ENCODE measurements at places on chromosomes 4 and X. TPM values are rescaled to one million over a fixed set of nuclear protein-coding genes. Genes with fewer than 3 reads are reported as not detected.
A peak's percentile ranks its signal among the peaks of the same experiment; 100 is the strongest.

RHOH gene
- 1.9 TPM for total RNA-seq

GAGE1 gene
- total RNA-seq = not detected

WAS gene
- total RNA-seq = 49.1 TPM

NFKB1 gene
- total RNA-seq = 39.8 TPM

DNA sequence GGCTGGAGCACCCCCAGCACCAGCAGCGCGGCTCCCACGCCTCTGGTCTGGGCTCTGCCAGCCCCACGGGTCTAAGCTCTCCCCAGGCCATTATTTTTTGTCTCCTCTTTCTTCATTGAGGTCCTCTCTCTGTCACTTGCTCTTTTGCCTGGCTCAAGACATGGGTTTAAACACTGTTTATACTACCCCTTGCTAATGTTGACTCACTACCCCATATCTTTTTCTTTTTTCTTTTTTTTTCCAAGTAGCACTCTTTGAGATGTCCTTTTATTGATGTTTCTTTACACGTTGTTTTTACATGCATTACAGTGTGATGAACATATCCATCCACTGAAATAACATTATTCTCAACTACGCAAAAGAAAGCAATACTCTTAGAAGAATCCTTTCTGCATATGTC is 1.7 kb upstream of the ERVMER34-1 start:
- no peak overlapping the region for H3K27ac ChIP-seq
- peaks cover 9% of the 10 kb centered on the region for H3K4me1 ChIP-seq
- no peak overlapping the region for H3K4me3 ChIP-seq
- peaks cover 38% of the 10 kb centered on the region for H3K27me3 ChIP-seq
- no peaks in the 10 kb centered on the region for H3K36me3 ChIP-seq
- no peak for DNase-seq

DNA sequence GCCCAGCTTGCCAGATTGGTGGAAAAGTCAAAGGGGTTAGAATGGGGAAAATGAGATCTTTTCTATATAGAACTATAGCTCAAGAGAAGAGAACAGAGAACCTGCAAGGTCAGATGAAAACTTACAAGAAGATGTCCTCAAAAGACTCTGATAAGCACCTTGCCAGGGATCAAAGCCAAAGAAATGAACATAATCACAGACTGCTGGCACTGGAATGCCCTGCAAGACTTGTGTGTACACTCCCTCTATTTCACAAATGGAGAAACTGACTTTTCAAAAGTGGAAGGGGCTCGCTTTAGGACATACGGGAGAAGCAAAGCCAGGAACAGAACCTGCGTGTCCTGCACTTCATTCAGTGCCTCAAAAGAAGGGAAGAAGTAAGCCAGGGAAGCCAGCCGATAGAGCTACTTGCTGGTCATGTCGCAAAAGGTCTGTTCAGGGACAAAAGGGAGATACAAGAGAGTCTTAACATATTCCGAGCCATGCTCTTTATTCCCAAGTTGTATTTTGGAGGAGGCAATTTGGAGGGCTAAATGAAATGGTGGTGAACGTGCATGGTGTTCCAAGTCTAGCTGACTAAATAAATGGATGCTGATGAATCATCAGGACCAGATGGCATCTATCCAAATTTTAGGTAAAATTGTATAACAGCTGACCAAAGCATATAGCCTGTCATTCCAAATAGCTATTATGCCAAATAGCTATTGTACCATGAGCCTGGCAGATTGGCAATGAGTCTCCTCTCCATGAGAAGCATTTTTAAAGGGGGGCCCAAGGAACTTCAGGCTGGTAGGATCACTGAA is 175.6 kb upstream of the GPC4 start:
- no peak for DNase-seq
- H3K4me3 ChIP-seq = no peak overlapping the region
- no peak overlapping the region for H3K27ac ChIP-seq
- no peaks in the 10 kb centered on the region for H3K4me1 ChIP-seq
- H3K27me3 ChIP-seq = no peaks in the 10 kb centered on the region

DNA sequence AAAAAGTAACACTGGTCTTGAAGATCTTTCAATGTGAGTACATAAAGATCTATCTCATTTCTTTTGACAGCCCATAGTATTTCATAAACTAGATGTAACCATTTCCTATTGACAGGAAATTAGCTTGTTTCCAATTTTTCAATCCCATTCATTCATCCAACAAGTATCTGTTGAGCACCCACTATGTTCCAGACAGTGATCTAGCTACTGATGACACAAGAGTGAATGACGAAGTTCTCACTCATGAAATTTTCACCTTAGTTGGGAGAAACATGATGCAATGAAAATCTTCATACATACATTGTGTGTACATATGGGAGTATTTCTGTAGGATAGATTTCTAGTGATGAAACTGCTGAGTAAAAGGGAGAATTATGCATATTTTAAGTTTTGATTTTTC is 1.7 kb downstream of the CD38 start:
- H3K36me3 ChIP-seq = no peaks in the 10 kb centered on the region
- peak overlapping the region; percentile 68 for H3K27ac ChIP-seq
- DNase-seq = no peak
- peak overlapping the region; percentile 60 for H3K4me3 ChIP-seq
- peaks cover 12% of the 10 kb centered on the region for H3K27me3 ChIP-seq

DNA sequence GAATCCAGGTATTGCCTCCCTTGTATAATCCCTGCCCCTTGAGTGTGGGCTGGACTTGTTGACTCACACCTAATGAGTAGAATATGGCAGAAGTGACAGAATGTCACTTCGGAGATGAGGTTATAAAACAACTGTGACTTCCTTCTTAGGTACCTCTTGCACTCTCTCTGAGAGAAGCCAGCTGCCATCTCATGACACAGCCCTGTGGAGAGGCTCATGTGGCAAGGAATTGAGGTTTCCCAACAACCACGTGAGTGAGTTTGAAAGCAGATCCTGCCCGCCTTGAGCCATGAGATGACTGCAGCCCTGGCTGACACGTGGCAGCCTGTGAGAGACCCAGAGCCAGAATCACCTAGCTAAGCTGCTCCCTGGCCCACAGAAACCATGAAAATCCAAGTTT is 13.5 kb downstream of the ASB11 start:
- peak; percentile 81 for DNase-seq
- H3K4me1 ChIP-seq = no peaks in the 10 kb centered on the region
- no peaks in the 10 kb centered on the region for H3K36me3 ChIP-seq
- no peak overlapping the region for H3K4me3 ChIP-seq
- no peaks in the 10 kb centered on the region for H3K27me3 ChIP-seq

DNA sequence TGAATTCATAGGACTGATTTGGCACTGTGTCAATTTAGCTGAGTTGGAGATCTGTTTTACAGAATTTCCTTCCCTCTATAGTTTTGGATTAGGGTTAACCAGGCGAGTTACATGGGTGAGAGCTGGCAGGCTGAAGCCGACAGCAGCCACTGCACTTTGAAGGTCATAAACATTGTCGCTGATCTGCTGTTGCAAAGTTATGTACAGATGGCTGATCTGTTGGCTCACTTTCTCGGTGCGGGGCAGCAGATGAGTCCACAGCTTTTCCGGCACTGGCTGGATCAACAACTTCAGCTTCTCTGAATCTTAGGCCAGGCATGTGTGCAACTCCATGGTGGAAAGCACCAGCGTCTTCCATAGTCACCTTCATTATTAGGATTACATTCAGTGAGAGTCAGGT is 173.7 kb downstream of the GPAT3 start:
- H3K4me3 ChIP-seq = no peak overlapping the region
- no peaks in the 10 kb centered on the region for H3K36me3 ChIP-seq
- DNase-seq = peak; percentile 2
- no peaks in the 10 kb centered on the region for H3K27me3 ChIP-seq
- no peak overlapping the region for H3K27ac ChIP-seq

DNA sequence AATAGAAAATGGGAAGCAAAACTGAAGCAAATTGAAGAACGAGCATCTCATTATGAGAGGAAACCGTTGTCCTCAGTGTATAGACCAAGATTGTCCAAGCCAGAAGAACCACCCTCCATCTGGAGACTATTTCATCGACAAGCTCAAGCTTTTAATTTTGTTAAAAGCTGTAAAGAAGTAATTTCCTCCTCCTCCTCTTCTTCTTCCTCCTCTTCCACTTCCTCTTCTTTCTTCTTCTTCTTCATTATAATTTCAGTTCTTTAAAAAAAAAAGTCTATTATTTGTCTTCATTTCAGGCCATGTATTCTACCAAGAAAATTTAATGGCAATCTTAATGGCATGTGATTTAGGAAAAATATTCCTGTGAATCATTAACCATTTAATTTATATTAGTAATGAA is 7.6 kb downstream of the PRIMPOL start:
- H3K27me3 ChIP-seq = no peaks in the 10 kb centered on the region
- no peak overlapping the region for H3K4me3 ChIP-seq
- H3K27ac ChIP-seq = no peak overlapping the region
- no peaks in the 10 kb centered on the region for H3K36me3 ChIP-seq
- no peaks in the 10 kb centered on the region for H3K4me1 ChIP-seq
- DNase-seq = no peak

- H3K27ac ChIP-seq = no peak overlapping the region
- H3K4me3 ChIP-seq = no peak overlapping the region
- no peaks in the 10 kb centered on the region for H3K27me3 ChIP-seq
- no peak for DNase-seq
- H3K4me1 ChIP-seq = no peaks in the 10 kb centered on the region
These were observed 151.6 kb downstream of the SLIT2 start for GRCh38 chr4:20403290-20403689.

DNA sequence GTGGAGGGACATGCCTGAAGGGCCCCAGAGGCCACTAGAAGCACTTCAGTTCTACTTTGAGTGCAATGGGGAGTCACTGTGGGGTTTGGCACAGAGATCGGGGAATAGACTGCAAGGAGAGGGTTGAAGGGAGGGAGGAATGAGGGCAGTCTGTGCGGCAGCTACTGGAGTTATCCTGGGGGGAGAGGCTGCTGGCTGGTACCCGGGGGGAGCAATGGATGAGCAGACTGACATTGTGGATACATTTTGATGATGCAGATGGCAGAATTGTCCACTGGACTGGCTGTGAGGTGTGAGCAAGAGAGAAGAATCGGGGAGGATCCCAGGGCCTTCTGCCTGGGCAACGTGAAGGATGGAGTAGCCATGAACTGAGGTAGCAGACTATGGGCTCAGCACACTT is 2.8 kb upstream of the MAMLD1 start:
- H3K27ac ChIP-seq = no peak overlapping the region
- no peak for DNase-seq
- no peaks in the 10 kb centered on the region for H3K27me3 ChIP-seq
- no peaks in the 10 kb centered on the region for H3K36me3 ChIP-seq
- H3K4me3 ChIP-seq = no peak overlapping the region
- peaks cover 23% of the 10 kb centered on the region for H3K4me1 ChIP-seq

DNA sequence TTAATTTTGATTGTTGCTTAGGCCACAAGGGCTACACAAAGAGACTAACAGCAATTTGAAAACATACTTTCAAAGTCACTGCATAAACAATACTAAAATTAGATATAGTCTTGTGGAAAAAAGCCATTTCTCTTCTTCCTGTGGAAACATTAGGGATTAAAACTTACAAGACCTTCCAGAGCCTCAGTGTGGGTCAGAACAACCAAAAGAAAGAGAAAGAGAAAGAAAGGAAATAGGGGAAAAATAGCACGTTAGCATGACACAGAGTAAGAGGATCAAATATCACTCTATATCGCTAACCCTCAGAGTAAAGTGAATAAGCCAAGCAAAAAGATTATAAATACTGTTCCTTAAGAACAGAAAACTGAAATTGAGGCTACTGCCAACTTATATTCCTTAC is 127.8 kb upstream of the DIAPH2 start:
- no peak for DNase-seq
- H3K4me1 ChIP-seq = no peaks in the 10 kb centered on the region
- no peaks in the 10 kb centered on the region for H3K27me3 ChIP-seq

DNA sequence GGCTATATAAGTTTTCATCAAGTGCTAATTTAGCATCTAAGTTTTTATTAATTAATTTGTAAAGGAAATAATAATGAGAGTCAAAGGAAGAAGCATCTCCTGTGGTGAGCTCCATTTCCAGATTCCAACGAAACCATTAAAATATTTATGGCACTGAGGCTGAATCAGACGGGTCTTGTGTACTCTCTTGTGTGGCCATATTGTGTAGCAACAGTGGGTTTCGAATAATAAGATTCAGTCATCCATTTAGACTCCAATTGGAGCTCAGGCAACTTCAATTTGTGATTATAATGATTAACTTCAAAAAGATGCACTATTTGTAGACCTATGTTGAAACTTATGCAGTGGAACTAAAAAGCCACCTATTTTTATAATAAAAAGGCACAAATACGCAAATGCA is 82.4 kb downstream of the SNCA start:
- no peak overlapping the region for H3K27ac ChIP-seq
- no peak for DNase-seq
- H3K27me3 ChIP-seq = no peaks in the 10 kb centered on the region
- H3K4me3 ChIP-seq = no peak overlapping the region
- H3K4me1 ChIP-seq = no peaks in the 10 kb centered on the region

DNA sequence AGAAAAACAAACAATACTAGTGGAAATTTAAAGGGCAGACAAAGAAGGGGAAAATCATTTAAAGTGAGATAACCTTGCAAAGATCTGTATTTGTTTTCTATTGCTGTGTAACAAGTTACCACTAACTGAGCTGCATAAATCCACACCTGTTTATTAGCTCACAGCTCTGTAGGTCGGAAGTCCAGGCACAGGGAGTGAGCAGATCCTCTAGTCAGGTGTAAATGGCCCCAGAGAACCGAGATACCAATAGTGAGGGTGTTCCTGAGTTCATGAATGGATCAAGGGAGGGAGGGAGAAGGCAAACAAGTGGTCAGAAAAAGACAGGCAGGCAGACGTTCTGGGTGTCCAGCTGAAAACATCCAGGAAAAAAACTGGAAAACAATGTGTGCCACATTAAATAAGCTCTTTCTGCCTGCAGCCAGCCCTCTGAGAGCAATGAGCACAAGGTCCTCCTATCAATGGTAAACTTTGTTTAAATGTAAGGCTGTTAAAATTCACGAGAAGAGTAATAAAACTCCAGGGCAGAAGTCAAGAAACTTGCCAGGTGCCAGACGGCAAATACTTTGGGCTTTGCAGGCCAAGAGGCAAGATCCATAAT is 25.0 kb downstream of the ADGRA3 start:
- DNase-seq = no peak
- H3K36me3 ChIP-seq = no peaks in the 10 kb centered on the region
- H3K27ac ChIP-seq = no peak overlapping the region
- no peaks in the 10 kb centered on the region for H3K27me3 ChIP-seq

DNA sequence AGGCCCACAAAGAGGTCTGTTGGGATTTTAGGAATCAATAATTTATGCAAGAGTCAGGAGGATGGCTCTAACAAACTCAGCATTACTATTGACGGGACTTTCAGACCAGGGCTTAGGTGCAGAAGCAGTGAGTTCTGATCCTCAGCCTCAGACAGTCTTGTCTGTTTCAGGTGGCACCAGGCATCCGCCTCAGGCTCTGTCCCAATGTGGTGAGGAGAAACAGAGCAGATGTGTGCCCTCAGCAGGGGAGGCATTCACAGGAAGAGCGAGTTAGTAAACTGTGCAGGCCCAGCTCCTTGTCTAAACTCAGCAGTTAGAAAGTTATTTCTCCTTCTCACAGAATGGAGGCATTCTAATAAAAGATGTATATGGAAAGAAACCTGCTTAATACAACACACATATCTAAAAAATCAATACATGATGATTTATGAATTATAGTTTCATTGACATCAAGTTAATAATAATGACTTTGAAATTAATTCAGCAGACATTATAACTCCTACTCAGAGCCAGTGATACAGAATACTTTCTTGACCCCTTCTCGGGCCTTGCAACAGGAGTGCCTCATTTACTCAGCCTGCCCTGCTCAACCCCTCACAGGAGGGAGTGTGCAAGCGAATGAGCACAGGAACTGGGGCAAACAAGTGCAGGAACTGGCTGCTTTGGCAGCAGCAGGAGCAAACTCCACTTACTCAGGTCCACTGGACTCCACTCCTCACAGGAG is 202.8 kb upstream of the SMIM31 start:
- no peak for DNase-seq
- no peaks in the 10 kb centered on the region for H3K36me3 ChIP-seq
- H3K4me3 ChIP-seq = no peak overlapping the region

Measured in left lung (tissue), 14 donors.